ENCODE measurements at places on chromosomes 6 and 20.

GRCh38 chr6:69973763-69974162 is 107.4 kb downstream of the COL19A1 start:
- DNase-seq, result no peak

DNA sequence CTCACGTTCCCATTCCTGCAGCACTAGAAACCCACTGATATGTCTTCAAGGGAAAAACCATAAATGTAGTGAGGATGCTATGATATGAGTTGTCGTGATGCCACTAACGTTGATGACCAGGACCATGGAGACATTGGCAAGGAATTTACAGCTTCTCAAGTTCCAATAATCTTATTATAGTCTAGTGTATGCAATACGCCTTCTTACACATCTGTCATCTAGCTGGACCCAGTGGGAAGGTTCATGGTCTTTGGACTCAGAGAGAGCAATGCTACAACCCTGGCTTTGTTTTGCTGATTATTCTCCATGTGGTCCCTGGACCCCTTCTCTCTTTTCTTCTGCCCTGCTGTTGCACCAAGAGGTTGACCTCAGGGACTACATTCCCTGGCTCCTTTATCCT is 76.0 kb upstream of the BMP2 start:
- DNase-seq, result no peak

GRCh38 chr20:22180244-22180643 is 404.1 kb downstream of the FOXA2 start:
- peak; percentile 12 for DNase-seq

- no peak for DNase-seq
These were observed 85.6 kb downstream of the UBE3D start for GRCh38 chr6:82980086-82980485.

DNA sequence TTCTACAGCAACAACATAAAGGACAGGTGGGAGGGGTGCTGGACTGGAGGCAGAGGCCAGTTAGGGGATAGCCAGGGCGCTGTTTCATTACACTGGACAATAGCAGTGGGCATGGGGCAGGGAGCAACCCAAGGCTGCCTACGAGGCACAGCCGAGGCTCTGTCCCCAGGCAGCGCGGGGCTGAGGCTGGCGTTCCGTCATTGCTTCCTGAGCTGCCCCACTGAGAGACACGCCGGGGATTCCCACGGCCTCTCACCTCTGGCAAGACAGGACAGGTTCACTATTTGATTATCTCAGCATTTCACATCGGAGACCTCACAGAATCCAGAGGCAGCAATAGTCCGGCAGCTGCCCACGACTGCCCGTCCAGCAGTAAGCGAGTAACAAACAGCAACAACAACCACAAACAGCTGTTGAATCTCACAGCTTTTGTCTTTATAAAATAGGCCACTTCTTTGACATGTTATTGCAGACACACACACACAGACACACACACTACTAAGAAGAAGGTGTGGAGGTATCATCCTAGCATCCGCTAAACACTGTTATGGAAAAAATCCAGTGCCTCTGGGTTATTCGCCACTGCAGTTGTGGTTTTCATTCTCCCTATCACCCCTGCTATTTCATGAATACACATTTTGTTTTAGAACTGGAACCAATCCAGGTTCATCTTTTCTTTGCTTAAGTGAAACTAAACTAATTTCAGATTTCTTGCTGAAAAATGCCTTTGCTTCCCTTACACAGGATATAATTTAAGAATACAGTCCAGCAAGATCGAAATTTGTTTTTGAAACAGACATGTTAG is 19.5 kb downstream of the KIF25 start:
- no peak for DNase-seq

DNA sequence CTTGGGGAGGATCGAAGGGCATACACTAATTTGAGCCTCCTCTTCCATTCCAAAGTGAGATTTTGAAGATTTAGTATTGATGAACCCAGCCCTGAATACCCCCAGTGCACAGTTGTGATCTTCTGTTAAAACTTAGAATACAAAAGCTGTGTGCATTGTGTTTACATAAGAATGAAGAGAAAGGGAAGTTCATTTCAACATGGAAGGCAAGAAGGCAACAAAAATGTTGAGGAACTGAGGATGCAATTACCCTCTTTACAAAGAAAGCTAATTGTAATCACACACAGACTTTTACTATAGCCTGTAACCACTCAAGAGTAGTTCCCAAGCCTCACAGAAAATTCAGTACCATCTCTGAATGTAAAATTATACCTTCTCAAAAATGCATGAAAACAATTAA is 49.3 kb downstream of the GFOD1 start:
- DNase-seq, result no peak

- DNase-seq, result no peak
These were observed 460.9 kb upstream of the SULF2 start for GRCh38 chr20:48246061-48246790.

- peak; percentile 42 for DNase-seq
These were observed 968 bp upstream of the ZMYND8 start for GRCh38 chr20:47357296-47358038.

GRCh38 chr6:87756858-87757257 is 54.8 kb upstream of the AKIRIN2 start:
- no peak for DNase-seq

DNA sequence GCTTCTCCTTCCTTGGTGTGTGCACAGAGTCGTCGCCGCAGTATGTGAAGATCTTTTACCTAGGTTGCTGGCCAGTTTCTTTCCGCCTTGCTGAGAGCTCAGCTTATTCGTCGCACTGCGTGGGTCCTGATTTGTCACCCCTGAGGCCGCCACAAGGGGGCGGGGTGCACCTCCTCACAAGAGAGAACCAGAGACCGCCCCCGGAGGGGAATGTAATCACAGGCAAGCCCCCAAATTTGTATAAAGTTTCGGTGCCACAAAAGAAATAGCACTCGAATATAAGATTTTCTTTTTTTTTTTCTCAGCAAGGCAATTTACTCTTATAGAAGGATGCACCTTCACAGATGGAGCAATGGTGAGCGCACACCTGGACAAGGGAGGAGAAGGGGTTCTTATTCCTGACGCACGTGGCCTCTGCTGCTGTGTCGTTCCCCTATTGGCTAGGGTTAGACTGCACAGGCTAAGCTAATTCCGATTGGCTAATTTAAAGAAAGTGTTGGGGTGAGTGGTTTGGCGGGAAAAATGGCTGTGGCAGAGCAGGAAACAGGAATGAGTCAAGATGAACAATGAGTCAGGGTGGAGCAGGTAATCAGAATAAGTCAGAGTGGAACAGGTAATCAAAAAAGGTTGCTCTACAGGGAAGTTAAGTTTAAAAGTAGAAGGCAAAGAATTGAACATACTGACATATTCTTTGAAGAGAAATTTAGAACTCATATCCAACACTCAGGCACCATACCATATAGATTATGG is 19.5 kb downstream of the NCOA3 start:
- no peak for DNase-seq

- DNase-seq, result no peak
These were observed 5.9 kb upstream of the CSTL1 start for GRCh38 chr20:23433628-23434027.

DNA sequence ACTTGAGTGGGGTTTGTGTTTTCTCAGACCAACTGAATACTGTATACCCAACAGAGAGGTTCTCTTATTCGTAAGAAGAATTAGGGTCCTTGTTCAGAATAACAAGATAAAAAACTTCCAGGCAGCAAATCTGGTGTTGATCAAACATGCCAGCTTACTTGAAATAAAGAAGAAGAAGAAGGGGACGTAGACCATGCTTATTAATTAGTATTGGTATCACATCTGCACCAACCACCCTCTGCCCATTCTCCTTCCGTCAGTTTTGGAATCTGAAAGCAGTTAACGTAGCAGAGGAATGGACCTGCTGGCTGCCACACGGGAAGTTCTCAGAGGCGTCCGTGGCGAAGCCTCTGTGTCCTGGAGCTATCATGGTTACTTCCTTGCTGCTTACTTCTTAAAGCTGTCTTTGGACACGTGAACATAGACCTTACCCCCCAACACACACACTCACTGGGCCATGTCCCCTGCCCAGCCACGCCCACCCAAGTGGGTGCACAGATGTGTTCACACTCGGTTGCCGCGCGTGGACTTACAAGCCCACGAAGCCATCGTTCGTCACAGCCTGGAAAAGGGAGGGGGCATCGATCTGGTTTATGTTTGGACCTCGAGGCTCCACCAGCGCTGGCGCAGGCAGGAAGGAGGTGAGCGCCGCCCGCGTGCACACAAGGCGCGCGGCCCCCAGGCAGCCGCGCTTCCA is 4.1 kb upstream of the DLL1 start:
- DNase-seq, result no peak

GRCh38 chr6:63353286-63353630 is 33.5 kb upstream of the LGSN start:
- DNase-seq, result no peak

GRCh38 chr6:42200035-42200434 is 5.3 kb upstream of the GUCA1B start:
- no peak for DNase-seq

GRCh38 chr6:23370051-23370450 is 756.0 kb upstream of the NRSN1 start:
- DNase-seq, result no peak

DNA sequence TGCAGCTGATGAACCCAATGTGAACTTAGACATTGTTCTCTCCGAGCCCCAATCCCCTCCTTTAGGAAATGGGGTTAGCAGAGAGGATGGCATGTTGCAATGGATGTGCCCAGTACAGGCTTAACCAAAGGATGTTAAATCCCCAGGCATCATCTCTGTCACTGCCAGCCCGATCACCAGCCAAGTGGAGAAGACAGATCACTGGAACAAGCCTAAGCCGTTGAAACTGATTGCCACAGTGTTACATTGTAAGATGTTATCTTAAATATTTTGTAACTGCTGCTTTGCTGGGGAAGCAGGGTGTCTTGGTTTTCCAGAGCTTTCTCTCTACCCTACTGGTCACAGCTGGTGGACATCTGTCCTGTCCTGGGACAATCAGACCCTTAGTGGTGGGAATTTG is 783.4 kb upstream of the CHD6 start:
- no peak for DNase-seq

- DNase-seq, result peak; percentile 70
These were observed 120.7 kb upstream of the ZFP64 start for GRCh38 chr20:52312132-52312729.

GRCh38 chr20:47989957-47990356 is 204.7 kb upstream of the SULF2 start:
- DNase-seq, result peak; percentile 34

GRCh38 chr6:41591859-41592502 is 45.8 kb downstream of the FOXP4 start:
- DNase-seq, result peak; percentile 92

DNA sequence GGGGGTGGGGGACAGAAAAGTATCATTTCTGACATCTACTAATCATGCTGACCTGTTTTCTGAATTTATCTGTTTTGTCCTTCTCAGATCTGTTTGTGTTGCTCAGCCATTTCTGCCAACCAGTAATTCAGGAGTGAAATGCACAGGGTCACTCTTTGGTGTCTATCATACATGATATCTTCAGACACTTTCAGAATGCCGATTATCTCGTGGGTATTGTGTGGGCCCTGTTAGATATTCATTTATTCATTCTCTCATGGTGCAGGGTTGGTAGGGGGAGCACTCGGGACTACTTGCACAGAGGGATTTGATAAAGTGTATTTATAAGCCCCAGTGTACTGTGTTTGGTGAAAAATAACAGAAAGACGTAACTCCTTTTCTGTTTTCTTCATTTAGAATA is 101.2 kb upstream of the CITED2 start:
- no peak for DNase-seq

All from SK-N-SH (cell line).